CD4-positive, alpha-beta T cell treated with Interleukin-15 for 1 hour (primary cell): ENCODE measurements at places on chromosomes 5 and 9.

- no peak for DNase-seq
These were observed 362.0 kb upstream of the CDH10 start for GRCh38 chr5:25006734-25007133.

GRCh38 chr5:15008476-15008875, 136.9 kb upstream of the ANKH start:
- no peak for DNase-seq

DNA sequence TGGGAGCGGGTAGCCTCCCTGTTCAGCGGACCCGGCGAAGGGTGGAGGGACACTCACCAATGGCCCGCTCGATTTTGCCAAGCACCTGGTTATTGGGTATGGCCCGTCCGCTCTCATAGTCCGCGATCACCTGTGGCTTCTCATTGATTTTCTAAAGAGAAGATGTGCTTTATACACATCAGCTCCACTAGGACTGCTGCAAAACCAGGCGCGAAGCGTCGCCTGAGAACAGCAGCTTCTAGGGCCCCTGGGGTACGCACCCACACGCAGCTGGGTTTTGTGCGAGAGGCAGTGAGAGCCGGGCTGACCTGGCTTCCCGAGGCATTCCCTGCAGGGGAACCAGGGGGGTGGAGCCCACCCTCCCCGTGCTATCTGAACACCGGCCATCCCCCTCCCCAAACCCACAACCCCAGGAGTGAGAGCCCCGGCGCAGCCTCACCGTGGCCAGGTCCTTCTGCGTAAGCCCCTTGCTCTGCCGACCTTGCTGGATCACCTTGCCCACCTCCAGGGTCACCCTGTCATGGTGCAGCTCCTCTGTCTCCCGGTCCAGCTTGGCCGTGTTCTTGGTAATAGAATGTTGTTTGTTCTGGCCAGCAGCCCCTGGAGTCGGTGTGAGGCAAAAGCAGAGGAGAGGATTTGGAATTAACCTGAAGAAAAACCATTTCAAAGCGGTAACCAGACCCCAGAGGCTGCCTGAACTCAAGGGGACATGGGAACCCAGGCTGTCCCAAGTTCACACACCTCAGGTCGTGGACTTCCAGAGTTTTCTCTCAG, 3.1 kb downstream of the EDF1 start:
- peak; percentile 15 for DNase-seq

DNA sequence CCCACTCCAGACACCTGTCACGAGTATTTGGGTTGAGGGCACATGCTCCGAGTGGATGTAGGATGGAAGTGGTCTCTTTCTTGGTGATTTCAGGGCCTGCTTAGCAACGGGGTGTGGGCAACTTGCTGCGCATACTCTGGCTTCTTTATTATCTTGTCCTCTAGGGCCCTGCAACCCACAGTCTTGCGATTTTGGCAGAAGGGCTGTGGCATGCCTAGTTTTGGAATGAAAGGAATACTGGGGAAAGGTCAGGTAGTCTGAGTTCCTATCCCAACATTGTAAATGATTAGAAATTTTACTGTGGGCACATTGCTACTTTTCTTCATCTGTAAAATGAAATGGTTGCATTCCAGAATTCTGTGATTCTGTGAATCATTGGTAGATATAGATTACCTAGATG, 74.3 kb downstream of the ACTBL2 start:
- no peak for DNase-seq

GRCh38 chr9:76687861-76688391, 76.3 kb upstream of the PCA3 start:
- peak; percentile 22 for DNase-seq

DNA sequence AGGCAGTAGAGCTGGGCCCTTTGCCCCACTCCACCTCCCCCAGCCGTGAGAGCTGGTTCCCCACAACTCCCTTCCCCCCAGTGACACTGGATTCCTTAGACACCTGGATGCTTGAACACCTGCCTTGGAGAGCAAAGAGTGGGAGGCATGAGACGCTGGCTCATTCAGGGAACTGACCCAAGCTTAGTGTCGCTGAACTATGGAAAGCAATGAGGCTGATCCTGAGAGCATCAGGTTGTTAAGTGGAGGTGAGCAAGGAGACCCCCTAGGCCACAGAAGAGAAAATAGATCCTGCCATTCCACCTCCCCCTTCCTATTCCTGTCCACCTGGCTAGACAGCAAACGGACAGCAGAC, 2.0 kb downstream of the CCL19 start:
- DNase-seq, result no peak

DNA sequence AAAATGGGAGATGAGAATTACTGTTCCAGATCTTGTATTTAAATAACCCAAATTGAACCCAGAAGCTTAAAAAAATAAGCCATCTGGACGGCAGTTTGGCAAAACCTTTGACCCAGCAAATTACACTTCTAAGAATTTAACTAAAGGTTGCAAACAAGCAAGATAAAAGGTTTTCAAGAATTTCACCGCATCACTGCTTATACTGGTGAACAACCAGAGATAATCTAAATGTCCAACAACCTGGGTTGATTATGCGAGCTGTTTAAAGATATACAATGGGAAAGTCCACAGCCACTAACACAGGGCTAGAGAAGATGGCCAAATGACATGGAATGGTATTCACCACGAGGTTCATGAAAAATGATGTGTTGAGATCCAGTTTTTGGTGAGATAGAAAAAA, 149.3 kb downstream of the GNAQ start:
- DNase-seq, result no peak

- no peak for DNase-seq
These were observed 14.4 kb upstream of the TMOD1 start for GRCh38 chr9:97487107-97487506.

DNA sequence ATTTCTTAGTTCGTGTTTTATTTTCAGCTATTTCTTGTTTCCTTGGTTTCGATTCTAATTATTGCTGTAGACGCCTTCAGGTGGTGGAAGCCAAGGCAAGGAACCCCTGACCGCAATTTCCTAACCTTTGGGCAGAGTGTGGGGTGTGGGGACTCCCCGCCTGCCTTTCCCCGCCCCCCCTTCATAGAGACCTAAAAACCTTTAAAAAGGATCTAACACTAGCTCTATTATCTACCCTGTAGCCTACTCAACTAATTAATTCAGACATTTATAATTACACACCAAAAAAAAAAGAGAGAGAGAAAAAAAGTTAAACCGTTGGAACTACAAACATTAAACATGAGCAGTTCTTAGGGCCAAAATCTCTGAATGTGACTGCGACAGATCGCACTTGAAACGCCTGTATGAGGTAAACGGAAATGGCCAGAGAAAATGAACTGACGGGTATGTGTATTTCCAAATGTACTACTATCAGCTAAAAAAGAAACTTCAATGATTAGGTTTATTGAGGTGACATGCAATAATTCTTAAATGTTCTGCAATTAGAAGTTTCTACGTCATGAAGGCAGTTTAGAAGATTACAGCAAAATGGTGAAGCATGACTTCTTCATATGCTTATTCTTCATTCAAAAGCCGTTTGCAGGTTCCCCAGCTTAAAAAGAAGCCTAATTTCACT, 19.0 kb upstream of the FER start:
- DNase-seq, result peak; percentile 61

DNA sequence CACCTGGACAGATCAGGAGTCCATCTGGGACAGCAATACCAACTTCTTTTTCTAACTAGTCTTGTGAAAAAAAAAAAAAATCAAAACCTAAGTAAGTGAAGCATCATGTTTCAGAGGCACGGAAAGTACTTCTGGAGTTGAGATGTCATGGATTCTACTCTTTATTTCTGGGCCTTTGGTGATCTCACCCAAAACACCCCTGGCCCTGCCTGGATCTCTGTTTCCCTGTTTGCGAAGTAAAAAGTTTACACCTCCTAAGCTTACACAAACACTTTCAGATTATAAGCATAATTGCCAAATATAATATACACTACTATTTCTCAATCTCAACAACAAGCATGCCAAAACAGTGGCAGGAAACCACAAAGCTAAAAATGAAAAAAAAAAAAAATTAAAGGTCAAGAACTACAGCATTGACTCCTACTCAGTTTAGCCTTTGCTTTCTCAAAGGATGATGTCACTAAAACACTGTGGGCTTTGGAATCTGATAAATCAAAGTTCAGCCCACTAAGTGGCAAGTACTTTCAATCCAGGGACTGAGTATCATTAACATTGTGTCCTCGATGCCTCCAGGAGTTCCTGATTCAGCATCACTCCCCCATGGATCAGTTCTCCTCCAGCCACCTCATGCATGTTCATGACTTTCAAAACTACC, 291.9 kb downstream of the NFIB start:
- no peak for DNase-seq

GRCh38 chr9:83424831-83425230, 113.4 kb downstream of the FRMD3 start:
- no peak for DNase-seq

- DNase-seq, result no peak
These were observed 22.2 kb downstream of the ENG start for GRCh38 chr9:127832248-127832647.

DNA sequence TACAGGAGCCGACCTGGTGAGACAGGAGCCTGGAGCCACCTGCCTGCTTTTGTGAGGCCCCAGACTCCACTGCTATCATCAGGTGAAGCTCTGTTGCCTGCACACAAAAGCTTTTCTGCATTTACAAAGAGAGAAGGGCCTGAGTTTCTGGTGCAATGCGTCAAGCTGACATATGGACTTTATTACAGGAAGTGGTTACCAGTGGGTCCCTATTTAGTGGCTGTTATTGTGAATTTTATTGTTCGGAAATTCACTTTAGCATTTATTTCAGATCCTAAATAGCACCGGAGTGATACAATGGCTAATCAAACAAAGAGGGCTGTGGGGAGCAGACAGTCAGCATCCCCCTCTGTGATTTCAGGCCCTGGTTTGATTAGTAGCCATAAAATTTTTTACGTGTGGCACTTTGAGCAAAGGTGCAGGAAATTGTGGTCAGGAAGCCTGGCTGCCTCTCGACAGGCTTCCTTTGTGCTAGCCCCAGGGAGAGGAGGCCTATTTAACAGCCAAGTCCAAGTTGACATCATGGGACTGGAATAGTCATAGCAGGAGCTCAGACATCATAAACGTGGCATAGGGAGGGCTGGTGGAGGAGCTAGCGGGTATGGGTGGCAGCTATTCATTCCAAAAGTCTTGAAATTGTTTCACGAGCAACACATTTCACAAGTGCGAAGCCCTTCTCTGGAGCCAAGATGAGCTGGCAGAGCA, 8.4 kb downstream of the TGFBI start:
- no peak for DNase-seq
